ENCODE measurements at places on chromosomes 2 and 18.

DNA sequence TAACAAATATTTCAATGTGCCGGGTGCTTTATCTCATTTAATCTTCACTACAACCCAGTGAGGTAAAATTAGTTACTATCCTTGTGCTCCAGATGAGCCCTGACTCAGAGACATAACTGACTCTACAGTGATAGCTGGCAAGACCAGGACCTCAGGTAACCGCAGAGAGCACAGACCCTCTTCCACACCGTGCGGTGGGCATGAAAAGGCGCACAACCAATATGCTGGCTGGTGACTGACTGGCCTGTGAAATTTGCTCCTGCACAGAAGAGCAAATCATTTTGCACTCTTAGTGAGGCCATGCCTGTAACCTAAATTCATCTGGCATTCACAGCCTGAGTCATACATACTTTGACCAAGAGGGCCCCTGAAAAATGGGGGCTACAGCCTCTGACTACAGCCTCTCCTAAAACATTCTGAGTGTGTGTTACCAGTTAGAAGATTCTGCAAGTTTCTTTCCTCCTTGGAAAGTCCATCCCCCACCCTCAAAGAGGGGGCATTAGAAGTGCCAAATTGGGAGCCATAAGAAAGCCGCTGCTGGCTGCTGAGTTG lies 22.4 kb upstream of the MSGN1 start:
- no peak for DNase-seq

- no peak for DNase-seq
Observed at GRCh38 chr18:24459772-24460171, 665 bp upstream of the HRH4 start.

- DNase-seq, result no peak
Observed at GRCh38 chr2:156437931-156438410, 1.8 kb downstream of the GPD2 start.

- no peak for DNase-seq
Observed at GRCh38 chr2:58614219-58614618, 373.1 kb upstream of the FANCL start.

- DNase-seq, result no peak
Observed at GRCh38 chr2:223451-223850, 40.4 kb downstream of the SH3YL1 start.

DNA sequence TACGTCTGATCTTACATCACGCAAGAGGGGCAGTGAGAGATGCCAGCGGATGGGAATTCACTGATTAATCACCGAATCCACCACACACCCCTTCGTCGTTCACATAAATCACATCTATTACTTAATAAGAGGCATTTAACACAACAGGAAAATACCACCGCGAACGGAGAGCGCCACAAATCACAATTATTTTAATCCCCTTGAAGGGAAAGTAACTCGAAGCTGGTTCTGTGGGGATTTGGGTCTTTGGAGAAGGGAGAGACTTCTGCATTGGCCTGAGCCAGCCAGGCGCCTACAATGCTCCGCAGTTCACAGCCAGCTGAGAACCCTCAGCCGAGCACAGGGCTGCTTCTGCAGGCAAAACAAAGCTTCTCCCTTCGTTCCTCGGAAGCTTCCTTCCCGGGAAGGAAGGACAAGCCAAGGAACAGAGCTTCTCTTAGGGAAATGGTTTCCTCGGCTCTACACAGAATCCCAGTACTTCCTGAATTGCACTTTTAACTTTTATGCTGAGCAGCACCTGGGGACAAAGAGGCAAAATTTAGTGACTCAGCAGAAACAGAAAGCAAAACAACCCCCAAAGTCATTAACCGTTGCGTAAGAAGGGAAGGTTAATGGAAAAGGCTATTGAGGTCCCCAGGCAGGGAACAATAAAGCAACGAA lies at the start of gene LRP1B:
Gene LRP1B, minus strand, starts transcription at position 7 of the 660 bp plus-strand sequence. CDS start 287 bp downstream, outside the sequence.
- DNase-seq, result no peak

GRCh38 chr18:32480581-32480980 lies 9.9 kb upstream of the GAREM1 start:
- no peak for DNase-seq

- DNase-seq, result no peak
Observed at GRCh38 chr2:2270808-2271415, 60.2 kb downstream of the MYT1L start.
